ENCODE measurements at places on chromosomes 4 and X.

- DNase-seq: no peak
Measured at GRCh38 chrX:23012636-23013035, 12.9 kb downstream of the DDX53 start.

GRCh38 chrX:142999199-142999701, 26.5 kb upstream of the SPANXN4 start:
- DNase-seq: no peak

- no peak for DNase-seq
Measured at GRCh38 chrX:31166416-31166815, 94.6 kb upstream of the FTHL17 start.

GRCh38 chrX:124348885-124349453, 2.6 kb downstream of the SH2D1A start:
- no peak for DNase-seq

DNA sequence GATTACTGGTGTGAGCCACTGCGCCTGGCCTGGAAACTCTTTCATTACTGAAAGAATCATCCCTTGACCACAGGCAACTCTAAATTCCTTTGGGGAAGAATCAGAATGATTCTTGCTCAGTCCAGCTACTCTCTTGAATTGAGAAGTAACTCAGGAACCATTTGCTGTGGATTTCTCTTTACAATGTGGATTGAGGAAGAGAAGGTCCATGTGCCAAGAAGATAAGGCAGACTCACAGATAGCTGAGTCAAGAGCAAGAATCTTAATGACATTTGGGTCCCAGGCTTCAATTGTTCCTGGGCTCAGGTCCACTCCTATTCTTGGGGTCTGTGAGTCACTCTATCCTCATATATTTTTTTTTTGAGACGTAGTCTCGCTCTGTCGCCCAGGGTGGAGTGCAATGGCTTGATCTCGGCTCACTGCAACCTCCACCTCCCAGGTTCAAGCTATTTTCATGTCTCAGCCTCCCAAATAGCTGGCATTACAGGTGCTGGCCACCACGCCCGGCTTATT, 6.2 kb upstream of the MGARP start:
- DNase-seq: no peak

DNA sequence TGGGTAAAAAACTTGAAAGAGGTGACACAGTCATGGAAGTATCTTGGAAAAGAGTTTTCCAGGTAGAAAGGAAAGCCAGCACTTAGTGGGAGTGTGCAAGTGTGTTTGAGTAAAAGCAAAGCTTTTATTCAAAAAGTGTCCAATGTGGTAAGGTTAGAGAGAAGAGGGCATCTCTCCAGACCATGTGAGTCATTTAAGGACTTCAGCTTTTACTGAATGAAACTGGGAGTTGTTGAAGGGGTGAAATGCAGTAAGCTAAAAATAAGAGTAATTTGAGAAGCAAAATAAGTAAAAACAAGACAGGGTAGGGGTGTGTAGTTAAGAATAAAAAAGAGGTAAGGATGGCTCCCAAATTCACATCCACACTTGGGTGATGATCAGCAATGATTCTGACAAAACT, 238.9 kb downstream of the SLC7A11 start:
- no peak for DNase-seq

DNA sequence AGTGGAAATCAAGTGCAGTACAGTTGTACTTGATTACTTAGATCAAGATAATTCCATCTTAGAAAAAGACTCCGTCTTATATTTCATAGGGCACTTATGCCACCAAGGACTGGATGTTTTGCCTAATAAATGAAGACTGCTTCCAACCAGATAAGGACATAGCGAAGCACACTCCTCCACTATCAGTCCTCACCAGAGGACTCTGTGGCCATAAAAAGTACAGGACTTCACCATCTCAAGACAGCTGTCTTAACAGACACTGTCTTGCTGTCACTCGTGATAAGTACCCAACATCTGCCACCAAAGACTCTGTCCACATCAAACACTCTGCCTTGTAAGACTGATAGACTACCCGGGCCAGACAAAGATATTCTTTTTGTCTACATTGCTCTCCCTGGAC, 352.0 kb downstream of the TRAM1L1 start:
- no peak for DNase-seq

DNA sequence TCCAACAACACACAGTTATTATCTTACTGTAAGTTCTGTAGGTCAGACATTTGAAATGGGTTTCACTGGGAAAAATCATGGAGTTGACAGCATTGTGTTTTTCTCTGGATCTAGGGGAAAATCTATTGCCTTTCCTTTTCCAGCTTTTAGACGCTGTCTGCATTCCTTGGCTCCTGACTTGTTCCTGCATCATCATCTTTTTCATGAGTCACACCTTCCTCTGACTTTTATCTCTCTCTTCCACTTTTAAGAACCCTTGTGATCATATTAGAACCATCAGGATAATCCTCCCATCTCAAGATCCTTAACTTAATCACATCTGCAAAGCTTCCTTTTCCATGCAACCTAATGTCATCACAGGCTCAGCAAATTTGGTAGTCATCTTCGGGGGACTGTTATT, 1454.8 kb downstream of the RPA4 start:
- DNase-seq: no peak

GRCh38 chrX:55149242-55149641, 60.4 kb downstream of the PAGE2 start:
- no peak for DNase-seq

Data from NCI-H1930 (cell line).